Stimulated activated CD4-positive, alpha-beta T cell treated with anti-CD3 and anti-CD28 coated beads, TNF-alpha, amount 100 ng/mL, for 48 hours (primary cell): ENCODE measurements at places on chromosomes 2 and 18.

- DNase-seq, result no peak
Measured at GRCh38 chr2:64722291-64723044, 68.8 kb upstream of the SERTAD2 start.

GRCh38 chr18:72700961-72701710 lies 157.0 kb upstream of the CBLN2 start:
- no peak for DNase-seq

GRCh38 chr2:201816657-201817575 lies 10.6 kb downstream of the CDK15 start:
- DNase-seq, result no peak

DNA sequence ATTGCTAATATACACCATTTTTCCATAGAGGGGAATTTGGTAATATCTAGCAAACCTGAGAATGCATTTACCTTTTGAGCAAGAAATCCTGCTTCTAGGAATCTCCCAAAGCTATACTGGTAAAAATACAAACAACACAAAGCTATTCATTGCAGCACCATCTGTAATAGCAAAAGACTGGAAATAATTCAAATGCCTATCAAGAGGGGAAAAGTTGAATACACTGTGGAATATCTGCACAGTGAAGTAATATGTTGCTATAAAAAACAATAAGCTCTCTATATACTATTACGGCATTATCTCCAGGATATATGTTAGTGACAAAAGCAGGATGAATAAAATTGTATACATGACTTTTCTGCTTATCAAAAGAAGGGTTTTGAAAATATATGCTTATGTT lies 112.3 kb upstream of the CHAC2 start:
- DNase-seq, result no peak

- peak; percentile 72 for DNase-seq
Measured at GRCh38 chr2:39436592-39437521, at the start of gene MAP4K3. MAP4K3 (minus strand) TSS chr2:39437285; CDS start chr2:39436987, 298 bp downstream.

- DNase-seq, result no peak
Measured at GRCh38 chr2:174343623-174344455, 9.1 kb downstream of the SP9 start.

GRCh38 chr18:54857499-54857898 lies 29.2 kb downstream of the RAB27B start:
- no peak for DNase-seq

DNA sequence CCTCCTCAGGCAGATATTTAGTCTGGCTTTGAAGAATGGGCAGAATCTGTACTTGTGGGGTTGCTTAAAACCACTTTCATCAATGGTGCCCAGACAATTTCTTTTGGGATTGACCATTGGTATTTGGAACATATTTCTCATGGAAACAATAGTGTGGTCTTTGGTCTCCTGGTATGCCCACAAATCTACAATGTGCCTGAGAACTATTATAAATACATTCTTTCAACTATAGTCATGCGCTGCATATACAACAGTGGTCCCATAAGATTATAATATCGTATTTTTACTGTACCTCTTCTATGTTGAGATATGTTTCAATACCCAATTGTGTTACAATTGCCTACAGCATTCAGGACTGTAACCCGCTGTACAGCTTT lies 34.8 kb upstream of the PPP4R1 start:
- no peak for DNase-seq

GRCh38 chr2:191666732-191667131 lies 11.2 kb upstream of the NABP1 start:
- no peak for DNase-seq

DNA sequence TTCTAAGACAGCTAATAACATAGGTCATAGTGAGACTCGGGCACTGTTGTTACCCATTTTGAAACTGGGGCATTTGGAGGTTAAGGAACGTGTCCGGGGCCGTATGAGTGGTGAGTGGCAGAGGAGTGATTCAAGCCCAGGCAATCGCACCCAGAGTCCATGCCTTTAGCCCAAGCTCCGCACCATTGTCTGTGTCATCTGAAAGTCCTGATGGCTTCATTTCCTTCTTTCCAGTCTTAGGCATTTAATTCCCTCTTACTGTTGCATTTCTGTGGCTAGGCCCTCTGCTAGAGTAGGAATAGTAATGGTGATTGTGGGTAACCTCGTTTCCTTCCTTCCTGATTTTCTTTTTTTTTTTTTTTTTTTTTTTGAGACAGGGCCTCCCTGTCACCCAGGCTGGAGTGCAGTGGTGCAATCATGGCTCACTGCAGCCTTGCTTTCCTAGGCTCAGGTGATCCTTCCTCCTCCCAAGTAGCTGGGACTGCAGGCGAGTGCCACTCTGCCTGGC lies 49.8 kb upstream of the ASB1 start:
- DNase-seq, result no peak
